ENCODE measurements at places on chromosomes 6 and 20.

DNA sequence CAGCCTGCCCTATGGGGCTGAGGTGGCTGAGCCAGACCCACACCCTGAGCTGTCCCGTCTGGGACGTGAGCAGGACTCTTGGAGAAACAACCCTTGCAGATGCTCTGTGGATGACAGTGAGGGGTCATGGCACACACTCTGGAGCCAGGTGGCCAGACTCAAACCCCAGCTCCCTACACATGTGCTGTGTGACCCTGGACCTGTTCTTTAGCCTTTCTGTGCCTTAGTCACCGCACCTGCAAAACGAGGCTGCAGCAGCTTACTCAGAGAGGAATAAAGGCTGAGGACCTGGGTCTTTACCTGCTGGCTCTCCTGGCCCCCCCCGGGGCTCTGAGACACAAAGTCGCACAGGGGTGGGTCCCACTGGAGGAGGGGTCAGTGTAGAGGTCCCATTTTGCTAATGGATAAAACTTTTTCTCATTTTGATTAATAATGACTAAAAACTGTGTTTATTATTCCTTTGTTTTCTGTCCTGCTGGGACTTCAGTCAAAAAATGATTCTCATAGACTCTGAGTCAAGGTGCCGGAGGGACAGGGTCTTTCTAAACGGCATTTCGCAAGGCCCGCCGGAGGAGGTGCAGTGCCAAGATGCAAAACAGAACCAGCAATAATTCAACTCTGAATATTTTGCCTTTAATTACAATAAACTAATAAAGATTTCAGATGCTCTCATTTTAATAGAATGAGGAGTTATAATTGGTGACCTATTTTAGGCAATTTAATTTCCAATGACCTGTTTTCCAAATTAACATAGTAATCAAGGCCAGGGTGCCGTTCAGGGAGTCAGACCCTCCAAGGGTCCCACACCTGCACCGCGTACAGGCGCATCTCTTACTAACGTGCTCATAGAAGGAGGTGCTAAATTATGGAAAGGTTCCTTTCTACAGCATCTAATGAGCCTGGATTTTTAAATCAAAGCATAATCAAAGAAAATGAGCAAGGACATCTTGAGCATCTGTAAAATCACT is 62.4 kb downstream of the YTHDF1 start:
- DNase-seq: no peak

GRCh38 chr6:4560221-4561077 is 215.8 kb upstream of the CDYL start:
- DNase-seq: peak; percentile 34

GRCh38 chr20:17641520-17641964 is 40.5 kb downstream of the RRBP1 start:
- DNase-seq: no peak

DNA sequence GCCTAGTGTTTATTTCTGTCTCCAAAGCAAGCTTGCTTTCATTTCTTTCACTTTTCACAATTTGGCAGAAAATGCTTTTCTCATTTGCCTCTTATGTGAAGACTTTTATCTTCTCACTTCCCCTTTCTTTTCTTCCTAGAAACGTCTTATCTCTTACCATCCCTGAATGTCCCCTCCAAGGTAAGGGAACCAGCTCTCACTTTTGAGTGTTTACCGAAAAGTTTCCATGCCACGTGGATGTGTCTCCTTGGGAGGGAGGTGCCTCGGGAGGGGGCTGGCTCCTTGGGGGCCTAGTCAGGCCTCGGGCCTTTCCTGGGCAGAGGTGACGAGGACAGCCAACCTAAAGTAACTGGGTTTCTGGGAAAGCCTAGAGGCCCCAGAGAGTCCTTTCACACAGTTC is 127.4 kb downstream of the CD24 start:
- no peak for DNase-seq

DNA sequence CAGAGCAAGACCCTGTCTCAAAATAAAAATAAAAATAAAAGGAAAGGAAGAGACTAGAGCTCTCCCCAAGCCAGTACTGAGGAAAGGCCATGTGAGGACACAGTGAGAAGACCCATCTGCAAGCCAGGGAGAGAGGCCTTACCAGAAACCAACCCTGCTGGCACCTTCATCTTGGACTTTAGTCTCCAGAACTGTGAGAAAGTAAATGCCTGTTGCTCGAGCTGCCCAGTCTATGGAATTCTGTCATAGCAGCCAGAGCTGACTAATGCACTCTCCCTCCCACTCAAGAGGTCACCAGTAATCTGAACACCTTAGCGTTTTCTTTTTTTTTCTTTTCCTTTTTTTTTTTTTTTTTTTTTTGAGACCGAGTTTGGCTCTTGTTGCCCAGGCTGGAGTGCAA is 7.3 kb upstream of the PRPH2 start:
- DNase-seq: no peak
